A549 treated with Hydrocortisone at 1 μM for 4 hours (cell line): ENCODE measurements at places on chromosomes 4 and X. TPM values are rescaled to one million over a fixed set of nuclear protein-coding genes. Genes with fewer than 3 reads are reported as not detected.

Gene FRMD7
- total RNA-seq = not detected in 5 replicates

Gene PABPC1L2B
- not detected in 5 replicates for total RNA-seq

Gene HSD17B13
- 0.05 to 0.08 TPM in 2 of 5 replicates, not detected in the others for total RNA-seq

Gene MORC4
- total RNA-seq = 28.7 to 42.6 TPM (median 30.1 TPM) in 5 replicates

Gene ARHGAP6
- 0.05 TPM in 1 of 5 replicates, not detected in the others for total RNA-seq

Gene TRIM75
- not detected in 5 replicates for total RNA-seq

Gene NXT2
- total RNA-seq = 7.1 to 12.5 TPM (median 9.3 TPM) in 5 replicates

Gene HPSE
- 1.2 to 1.7 TPM (median 1.4 TPM) in 5 replicates for total RNA-seq
